ENCODE measurements at places on chromosomes 7 and 10.
A peak's percentile ranks its signal among the peaks of the same experiment; 100 is the strongest.

DNA sequence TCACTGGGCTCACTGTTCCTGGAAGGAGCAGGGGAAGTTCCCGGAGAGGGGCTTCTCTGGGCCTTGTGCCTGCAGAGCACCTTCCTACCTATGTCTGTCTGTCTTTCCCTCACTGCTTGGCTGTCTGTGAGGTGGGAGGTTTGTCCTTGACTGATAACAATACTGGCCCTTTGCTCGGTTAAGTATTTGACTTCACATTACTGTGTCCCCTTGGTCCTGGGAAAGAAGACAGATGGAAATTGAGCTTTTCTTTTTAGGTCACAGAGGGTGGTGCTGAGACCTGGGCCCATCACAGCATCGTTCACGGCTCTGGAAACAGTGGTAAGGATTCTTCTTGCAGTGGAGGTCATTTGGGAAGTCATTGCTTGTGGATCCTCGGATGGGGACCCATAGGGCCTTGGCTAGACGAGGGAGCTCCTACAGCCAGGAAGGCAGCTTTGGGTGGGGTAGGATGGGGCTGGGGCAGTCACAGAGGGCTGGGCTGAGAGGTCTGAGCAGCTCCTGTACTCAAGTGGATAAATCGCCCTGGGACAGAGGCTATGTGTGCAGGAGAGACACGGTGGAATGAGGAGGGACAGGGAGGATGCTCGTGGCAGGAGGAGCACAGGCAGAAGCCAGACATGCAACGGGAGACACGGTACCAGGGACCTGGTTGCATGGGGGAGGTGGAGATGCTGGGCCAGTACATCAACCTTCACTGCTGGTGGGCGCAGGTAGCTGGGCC lies 450.2 kb downstream of the PLXNA4 start:
- no peak for DNase-seq

GRCh38 chr10:102452672-102453340 lies 1.5 kb upstream of the C10orf95 start:
- peak; percentile 70 for DNase-seq

DNA sequence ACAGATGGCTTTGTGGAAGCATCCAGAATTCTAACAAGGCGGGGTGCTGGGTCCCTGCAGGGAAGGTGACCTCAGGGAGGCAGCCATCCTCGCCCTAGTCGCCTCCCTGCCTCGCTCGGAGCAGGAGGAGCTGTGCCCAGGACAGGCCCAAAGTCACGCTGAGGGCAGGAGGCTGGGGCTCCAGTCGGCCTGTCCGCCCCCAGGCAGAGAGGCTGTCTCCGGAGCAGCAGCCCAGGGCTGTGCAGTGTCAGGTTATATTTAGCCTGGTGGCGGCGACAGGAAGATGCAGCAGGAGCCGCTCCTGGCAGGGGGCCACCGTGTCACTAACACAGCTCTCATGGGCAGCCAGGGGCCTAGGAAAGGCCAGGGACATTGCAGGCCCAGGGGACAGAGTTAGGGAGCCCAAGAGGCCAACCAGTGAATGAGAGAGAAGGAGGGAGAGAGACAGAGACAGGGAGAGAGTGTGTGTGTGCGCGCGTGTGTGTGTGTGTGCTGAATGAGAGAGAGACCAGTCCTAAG lies 13.5 kb downstream of the KCNH2 start:
- no peak for DNase-seq

- DNase-seq, result no peak
Observed at GRCh38 chr10:92395271-92395670, 104.3 kb downstream of the MARCHF5 start.

DNA sequence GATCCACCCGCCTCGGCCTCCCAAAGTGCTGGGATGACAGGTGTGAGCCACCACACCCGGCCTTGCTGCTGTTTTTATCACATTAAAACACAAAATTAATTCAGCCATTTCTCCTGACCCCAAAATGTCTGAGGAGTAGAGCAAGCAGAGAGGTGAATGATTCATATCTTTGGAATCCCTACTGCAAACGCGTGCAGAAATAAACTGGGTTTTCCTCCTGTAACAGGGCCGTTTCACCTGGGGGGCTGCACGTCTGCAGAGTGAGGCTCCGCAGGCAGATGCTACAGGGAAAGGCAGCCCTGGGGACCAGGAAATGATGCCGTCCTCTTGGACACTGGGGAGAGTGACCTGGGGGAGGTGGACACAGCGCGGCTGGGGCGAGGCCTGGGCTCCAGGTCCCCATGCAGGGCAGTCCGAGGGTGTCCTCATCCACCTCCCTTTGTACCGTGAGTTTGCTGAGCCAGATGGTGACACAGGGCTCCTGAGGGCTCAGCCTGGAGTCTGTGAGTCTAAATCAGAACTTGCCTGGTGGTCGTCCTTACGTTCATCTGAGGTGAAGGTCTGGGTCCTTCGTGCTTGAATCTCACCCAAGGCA lies 41.9 kb downstream of the PDGFA start:
- DNase-seq, result no peak

DNA sequence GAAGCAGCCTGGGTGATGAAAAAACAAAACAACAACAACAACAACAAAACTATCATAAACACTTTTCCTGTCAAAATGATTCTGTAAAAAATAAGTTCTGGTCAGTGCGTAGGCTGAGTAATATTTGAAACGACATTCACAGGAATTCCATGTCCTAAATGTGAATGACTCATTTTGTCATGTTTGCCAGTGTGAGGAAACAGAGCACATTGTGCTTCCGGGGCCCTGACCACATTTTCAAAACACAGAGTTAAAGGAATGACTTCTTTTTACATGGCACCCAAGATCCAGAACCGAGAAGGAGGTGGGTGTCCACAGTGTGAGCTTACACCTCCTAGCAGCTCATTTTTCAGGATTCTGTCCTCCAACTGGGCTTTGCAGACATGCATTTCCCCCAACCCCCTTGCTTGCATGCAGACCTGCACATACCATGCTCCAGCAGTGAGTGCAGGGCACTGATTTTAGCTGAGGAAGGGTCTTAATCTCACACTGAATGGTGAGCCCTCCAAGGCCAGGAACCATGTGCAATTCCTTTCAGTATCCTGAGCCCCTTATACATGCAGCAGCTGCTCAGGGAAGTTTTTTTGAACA lies 3.0 kb downstream of the CLRN3 start:
- no peak for DNase-seq

DNA sequence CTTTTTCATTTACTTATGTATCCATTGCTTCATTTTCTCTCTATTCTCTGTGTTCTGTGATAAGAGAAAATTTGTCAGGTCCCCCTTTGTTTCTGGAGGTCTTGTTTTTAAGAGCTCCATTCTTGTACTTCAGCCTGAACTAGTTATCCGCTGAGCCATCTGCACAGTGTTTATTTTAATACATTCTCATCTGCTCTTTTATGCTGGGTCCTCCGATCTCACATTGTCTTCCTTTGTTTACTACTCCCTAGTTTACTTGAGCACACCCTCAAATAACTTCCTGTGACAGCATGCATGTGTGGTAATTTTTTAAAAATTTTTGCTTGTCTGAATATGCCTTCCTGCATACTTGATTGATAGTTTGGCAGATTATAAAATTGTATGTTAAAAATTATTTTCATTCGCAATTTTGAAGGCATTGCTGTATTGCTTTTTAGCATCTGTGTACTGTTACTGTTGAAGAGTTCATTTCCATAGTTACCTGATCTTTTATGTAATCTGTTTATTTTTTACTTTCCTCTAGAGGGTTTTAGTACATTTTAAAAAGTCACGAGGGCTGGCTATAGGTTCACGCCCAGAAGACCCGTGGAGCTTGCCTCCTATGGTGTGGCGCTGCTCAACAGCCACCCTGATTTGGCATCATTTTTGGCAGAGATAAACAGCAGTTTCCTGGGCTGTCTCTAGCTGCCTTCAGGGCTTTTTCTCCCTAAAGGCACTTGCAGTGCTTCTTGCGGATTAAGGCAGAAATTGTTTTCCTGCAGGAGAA lies 31.9 kb downstream of the RSBN1L start:
- DNase-seq, result no peak

- no peak for DNase-seq
Observed at GRCh38 chr10:69842882-69843281, 41.2 kb downstream of the COL13A1 start.

- DNase-seq, result no peak
Observed at GRCh38 chr10:48549236-48549635, 55.6 kb downstream of the ARHGAP22 start.

DNA sequence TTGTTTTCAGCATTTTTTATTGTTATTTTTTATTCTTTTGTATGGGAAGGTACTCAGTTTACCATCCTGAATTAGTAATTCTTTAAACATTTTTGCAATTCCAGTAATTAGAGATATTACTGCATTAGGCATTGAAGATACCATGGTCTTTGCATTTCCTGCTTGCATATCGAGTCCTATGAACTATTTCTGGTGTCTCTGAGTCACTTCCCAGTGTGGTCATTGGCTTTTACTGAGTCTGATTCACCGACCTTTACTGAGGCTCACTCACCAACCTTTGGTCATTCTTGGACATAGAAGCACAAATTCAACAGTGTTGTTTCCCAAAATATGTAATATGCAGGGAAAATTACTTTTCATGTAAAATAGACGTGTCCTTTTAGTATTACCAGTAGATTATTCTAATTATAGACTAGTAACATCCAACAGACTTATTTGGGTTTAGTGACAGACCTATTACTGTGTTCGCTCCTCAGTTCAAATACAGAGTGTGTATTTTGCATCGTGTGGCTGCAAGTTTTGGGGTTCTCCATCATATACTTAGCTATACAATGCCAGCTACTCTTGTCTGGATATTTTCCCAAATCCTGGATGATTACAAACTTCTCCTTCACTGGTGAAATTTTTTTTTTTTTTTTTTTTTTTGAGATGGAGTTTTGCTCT lies 180.7 kb upstream of the PRSS1 start:
- no peak for DNase-seq

DNA sequence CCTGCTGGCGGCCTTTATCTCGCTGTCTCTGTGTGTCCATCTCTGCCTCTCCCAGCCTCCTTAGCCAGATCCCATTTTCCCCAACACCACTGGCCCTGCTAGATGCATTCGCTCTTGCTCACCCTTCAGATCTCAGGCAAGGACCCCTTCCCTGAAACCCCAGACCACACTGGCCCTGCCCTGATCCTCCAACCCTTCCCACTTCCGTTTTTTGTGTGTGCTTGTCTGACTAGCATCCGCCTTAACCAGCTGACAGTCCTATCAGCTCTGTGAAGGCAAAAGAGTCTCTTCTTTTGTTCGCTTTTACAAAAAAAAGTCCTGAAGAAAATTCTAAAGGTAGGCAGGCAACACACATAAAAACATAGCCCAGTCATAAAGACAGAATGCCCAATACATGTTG lies 28.7 kb downstream of the CHST15 start:
- DNase-seq, result no peak

DNA sequence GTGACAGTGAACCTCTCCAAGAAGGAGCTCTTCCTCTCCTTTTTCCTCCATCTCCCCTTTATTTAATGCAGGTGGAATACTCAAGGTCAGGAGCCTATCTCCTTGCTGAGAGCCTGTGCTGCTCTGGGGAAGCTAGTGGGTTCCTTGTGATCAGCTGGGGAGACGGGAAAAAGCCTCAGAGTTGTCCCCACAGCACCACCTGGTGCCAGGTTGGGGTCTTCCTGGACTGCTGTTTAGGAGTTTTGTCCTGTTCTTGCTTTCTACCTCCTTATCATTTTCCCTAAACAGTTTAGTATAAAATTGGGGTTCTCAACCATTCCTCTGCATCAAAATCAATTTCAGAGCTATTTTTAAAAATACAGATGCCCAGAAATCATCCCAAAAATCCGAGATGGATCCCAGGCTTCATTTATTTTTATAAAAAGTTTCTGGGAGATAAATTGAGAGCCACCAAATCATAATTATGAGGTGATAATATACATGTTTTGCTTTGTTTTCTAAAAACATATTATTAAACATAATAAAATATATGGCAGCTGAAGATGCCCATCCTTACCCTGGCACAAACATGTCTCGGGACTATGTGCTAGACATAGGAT lies 44.3 kb downstream of the MACC1 start:
- DNase-seq, result peak; percentile 27

- no peak for DNase-seq
Observed at GRCh38 chr7:148894591-148894990, 10.5 kb upstream of the EZH2 start.

- DNase-seq, result no peak
Observed at GRCh38 chr7:25029075-25029474, 49.1 kb upstream of the OSBPL3 start.

DNA sequence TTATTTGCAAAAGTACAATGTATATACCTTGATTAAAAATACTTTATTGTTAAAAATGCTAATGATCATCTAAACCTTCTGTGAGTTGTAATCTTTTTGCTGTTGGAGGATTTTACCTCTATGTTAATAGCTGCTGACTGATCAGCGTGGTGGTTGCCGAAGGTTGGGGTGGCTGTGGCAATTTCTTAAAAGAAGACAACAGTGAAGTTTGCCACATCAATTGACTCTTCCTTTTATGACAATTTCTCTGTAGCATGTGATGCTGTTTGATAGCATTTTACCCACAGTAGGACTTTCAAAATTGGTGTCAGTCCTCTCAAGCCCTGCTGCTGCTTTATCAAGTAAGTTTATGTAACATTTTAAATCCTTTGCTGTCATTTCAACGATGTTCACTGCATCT lies 16.9 kb upstream of the ENTPD1 start:
- DNase-seq, result no peak

DNA sequence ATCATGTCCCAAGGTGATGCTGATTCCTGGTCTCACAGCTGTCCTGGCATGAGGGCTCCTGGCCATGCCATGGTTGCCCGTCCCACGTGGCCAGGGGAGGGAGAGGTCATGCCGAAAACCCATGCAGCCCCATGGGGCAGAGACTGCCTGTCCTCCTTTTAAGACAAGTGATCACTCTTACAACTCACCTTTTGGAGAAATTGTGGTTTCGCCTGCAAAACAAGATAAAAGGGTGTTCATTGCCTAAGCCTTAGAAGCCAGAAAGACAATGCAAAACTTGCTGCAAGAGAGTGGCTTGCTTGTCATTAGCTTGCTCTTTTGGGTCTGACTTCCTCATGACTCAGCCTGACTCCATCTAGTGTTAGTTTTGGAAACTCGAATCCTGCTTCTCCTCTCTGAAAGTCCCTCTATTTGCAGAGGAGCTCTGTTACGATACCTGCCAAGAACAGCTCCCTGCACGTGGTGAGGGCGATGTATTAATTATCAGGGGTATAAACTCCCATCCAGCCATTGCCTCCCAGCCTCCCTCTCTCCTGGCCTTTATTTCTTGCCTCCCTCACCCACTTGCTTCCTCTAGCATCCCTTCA lies 26.7 kb downstream of the TMEM273 start:
- DNase-seq, result no peak

DNA sequence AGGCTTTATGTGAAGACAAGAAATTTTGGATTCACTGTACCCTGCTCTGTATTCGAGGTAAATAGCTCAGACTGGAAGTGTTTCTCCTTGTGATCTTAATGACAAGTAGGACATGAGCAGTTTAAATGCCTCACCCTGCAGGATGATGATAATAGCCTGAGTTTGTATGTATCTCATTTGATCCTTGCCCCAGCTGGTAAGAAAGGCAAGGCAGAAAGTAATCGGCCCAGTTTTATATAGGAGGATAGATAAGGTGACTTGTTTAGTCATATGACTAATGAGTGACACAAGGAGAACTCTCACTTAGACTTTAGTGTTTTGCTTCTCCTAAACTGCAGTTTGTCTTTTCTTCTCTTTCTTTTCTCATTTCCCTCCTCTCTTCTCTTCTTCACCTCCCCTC lies 372.6 kb downstream of the PHF14 start:
- DNase-seq, result no peak

- peak; percentile 13 for DNase-seq
Observed at GRCh38 chr7:16982640-16983350, 101.0 kb upstream of the AGR3 start.

GRCh38 chr7:876972-877311 lies 588 bp downstream of the GET4 start:
- no peak for DNase-seq

GRCh38 chr10:132321726-132322125 lies 10.3 kb upstream of the LRRC27 start:
- DNase-seq, result no peak

- DNase-seq, result no peak
Observed at GRCh38 chr7:148978091-148978490, 50.2 kb downstream of the PDIA4 start.
